Fibroblast of skin of scalp (primary cell): ENCODE measurements at places on chromosomes 1 and 21.

DNA sequence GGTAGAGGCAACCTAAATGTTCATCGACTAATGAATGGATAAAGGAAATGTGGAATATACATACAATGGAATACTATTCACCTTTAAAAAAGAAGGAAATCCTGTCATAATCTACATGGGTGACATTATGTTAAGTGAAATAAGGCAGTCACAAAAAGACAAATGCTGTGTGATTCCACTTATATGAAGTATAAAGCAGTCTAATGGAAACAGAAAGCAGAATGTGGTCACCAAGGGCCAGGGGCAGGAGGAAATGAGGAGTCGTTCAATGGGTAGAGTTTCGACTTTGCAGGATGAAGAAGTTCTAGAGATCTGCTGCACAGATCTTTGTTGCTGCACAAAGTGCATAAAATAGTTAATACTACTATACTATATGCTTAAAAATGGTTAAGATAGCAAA is 7.8 kb downstream of the DIPK1A start:
- DNase-seq = no peak

GRCh38 chr1:26169669-26170471 is at the start of gene ZNF593:
Gene ZNF593, plus strand, starts transcription at chr1:26169908. Its CDS starts 76 bp downstream, at chr1:26169984.
- peak; percentile 92 for DNase-seq

GRCh38 chr1:1441002-1441888 is 5.8 kb downstream of the VWA1 start:
- DNase-seq = peak; percentile 39

- no peak for DNase-seq
Observed at GRCh38 chr21:31371715-31372470, 27.8 kb upstream of the TIAM1 start.

- DNase-seq = peak; percentile 41
Observed at GRCh38 chr1:79663916-79664315, 657.4 kb upstream of the ADGRL4 start.

GRCh38 chr1:241357366-241358340 is 648 bp upstream of the RGS7 start:
- peak; percentile 13 for DNase-seq
